ENCODE measurements at places on chromosomes 16 and 17. TPM values are rescaled to one million over a fixed set of nuclear protein-coding genes. Genes with fewer than 3 reads are reported as not detected.

- H3K27me3 ChIP-seq = no peaks in the 10 kb centered on the region
- no peak overlapping the region for H3K27ac ChIP-seq
- DNase-seq = no peak
Measured at GRCh38 chr17:45575126-45575885, 84.8 kb upstream of the PLEKHM1 start.

The PARD6A gene
- total RNA-seq = 4.7 TPM

The C17orf50 gene
- total RNA-seq = not detected

GRCh38 chr16:9183682-9184353 lies 92.4 kb downstream of the HAPSTR1 start:
- no peak for DNase-seq
- no peaks in the 10 kb centered on the region for H3K4me1 ChIP-seq
- H3K27me3 ChIP-seq = no peaks in the 10 kb centered on the region
- H3K36me3 ChIP-seq = no peaks in the 10 kb centered on the region
- no peak overlapping the region for H3K4me3 ChIP-seq
- H3K27ac ChIP-seq = no peak overlapping the region

GRCh38 chr16:53892155-53892554 lies 188.2 kb downstream of the FTO start:
- H3K27ac ChIP-seq = no peak overlapping the region
- H3K27me3 ChIP-seq = no peaks in the 10 kb centered on the region
- H3K4me1 ChIP-seq = peaks cover 18% of the 10 kb centered on the region
- H3K36me3 ChIP-seq = peaks cover 12% of the 10 kb centered on the region
- no peak for DNase-seq

The NPTX1 gene
- total RNA-seq = 1.3 TPM

The MYH8 gene
- not detected for total RNA-seq

DNA sequence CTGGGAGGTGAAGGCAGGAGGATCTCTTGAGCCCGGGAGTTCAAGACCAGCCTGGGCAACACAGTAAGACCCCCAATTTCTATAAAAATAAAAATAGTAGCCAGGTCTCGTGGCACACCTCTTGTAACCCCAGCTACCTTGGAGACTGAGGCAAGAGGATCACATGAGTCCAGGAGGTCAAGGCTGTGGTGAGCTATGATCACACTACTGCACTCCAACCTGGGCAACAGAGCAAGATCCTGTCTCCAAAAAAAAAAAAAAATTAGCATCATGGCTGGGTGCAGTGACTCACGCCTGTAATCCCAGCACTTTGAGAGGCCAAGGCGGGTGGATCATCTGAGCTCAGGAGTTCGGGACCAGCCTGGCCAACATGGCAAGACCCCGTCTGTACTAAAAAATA lies 6.7 kb upstream of the CBX2 start:
- H3K27me3 ChIP-seq = peaks cover 44% of the 10 kb centered on the region
- no peak overlapping the region for H3K27ac ChIP-seq
- no peak for DNase-seq
- H3K4me1 ChIP-seq = no peaks in the 10 kb centered on the region

GRCh38 chr16:80346111-80346632 lies 194.6 kb upstream of the DYNLRB2 start:
- no peaks in the 10 kb centered on the region for H3K27me3 ChIP-seq
- no peaks in the 10 kb centered on the region for H3K36me3 ChIP-seq
- no peak overlapping the region for H3K27ac ChIP-seq
- no peak for DNase-seq
- H3K4me3 ChIP-seq = no peak overlapping the region

- no peaks in the 10 kb centered on the region for H3K36me3 ChIP-seq
- H3K4me1 ChIP-seq = no peaks in the 10 kb centered on the region
- no peaks in the 10 kb centered on the region for H3K27me3 ChIP-seq
- DNase-seq = no peak
Measured at GRCh38 chr16:7171151-7171550, 161.5 kb upstream of the RBFOX1 start.

- no peak for DNase-seq
- H3K27me3 ChIP-seq = no peaks in the 10 kb centered on the region
- peaks cover 29% of the 10 kb centered on the region for H3K4me1 ChIP-seq
- H3K36me3 ChIP-seq = no peaks in the 10 kb centered on the region
Measured at GRCh38 chr17:80989586-80989913, 2.1 kb upstream of the CHMP6 start.

GRCh38 chr17:1967213-1967612 lies 57.9 kb downstream of the RTN4RL1 start:
- no peaks in the 10 kb centered on the region for H3K4me1 ChIP-seq
- DNase-seq = no peak
- H3K27me3 ChIP-seq = no peaks in the 10 kb centered on the region
- H3K4me3 ChIP-seq = no peak overlapping the region

The CCL5 gene
- total RNA-seq = 22.5 TPM

GRCh38 chr16:60674241-60674640 lies 1362.0 kb downstream of the CDH8 start:
- no peaks in the 10 kb centered on the region for H3K36me3 ChIP-seq
- H3K4me3 ChIP-seq = no peak overlapping the region
- DNase-seq = no peak
- no peaks in the 10 kb centered on the region for H3K4me1 ChIP-seq
- H3K27ac ChIP-seq = no peak overlapping the region

GRCh38 chr17:79888009-79888540 lies 48.8 kb upstream of the CBX4 start:
- H3K4me3 ChIP-seq = no peak overlapping the region
- no peaks in the 10 kb centered on the region for H3K36me3 ChIP-seq
- DNase-seq = no peak
- H3K27ac ChIP-seq = no peak overlapping the region
- H3K4me1 ChIP-seq = no peaks in the 10 kb centered on the region
- H3K27me3 ChIP-seq = peaks cover 7% of the 10 kb centered on the region

DNA sequence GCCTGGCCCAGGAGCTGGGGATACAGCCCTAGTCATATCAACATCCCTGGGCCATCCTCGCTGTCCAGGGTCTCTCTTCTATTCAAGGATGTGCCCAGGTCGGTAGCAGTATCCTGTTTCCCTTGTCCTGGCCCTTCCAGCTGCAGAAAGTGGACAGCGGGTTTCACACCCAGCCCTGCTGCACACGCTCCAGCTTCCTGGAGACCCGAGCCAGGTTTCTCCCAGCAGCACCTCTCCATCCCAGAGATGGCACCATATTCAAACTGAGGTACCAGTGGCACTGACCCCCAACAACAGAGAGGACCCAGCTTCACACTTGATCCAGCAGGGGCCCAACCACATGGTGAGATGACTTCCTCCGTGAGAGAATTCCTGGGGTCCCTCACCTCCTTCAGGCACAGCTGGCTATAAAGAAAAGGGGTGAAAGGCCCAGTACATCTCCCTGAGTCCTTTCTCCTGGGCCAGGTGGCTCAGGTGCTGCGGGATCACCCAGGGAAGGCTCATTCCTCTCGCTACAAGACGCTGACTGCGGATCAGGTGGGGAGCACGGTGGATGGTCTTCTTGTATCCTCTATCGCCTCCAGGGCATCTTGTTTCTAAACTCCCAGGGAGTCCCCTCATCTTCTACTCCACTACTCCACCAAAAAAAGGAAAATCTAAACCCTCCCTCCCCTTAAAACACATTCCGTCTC lies 1.4 kb downstream of the CUEDC1 start:
- peak overlapping the region; percentile 72 for H3K4me3 ChIP-seq
- no peaks in the 10 kb centered on the region for H3K36me3 ChIP-seq
- peak overlapping the region; percentile 94 for H3K27ac ChIP-seq
- peaks cover 39% of the 10 kb centered on the region for H3K4me1 ChIP-seq
- no peaks in the 10 kb centered on the region for H3K27me3 ChIP-seq

The TNK1 gene
- 5.8 TPM for total RNA-seq

The TIMP2 gene
- 318 TPM for total RNA-seq

DNA sequence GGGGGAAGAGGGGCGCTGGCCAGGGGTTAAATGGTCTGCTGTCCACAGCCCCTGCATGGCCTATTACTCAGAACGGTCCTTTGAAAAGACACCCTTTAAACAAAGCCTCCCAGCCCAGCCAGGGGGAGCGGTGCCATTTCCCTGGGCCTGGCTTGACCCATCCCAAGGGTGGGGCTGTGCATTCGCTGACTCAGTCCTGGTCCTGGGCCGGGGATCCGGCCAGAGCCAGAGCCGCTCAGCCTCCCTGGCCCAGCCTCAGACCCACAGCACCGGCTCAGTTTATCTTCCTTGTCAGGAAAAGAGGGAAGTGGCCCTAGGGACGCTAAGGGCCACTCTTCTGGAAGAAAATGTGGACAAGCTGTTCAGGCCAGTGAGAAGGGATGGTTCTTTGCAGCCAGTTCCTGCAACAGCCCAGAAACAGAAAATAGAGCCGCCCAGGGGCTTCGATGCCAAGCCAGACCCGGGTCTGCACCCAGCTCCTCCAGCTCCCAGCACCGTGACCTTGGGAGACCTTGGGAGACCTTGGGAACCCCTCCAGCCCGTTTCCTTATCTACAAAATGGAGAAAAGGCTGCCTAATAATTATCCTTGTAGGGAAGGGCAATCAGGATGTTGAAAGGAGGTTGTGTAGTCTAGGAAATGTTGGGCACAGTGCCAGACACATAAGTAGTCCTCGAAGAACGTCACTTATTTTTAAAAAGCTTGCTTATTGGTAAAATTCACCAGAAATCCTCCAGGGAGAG lies 82.5 kb downstream of the ZDHHC7 start:
- H3K36me3 ChIP-seq = no peaks in the 10 kb centered on the region
- no peaks in the 10 kb centered on the region for H3K27me3 ChIP-seq
- no peak overlapping the region for H3K4me3 ChIP-seq
- H3K4me1 ChIP-seq = no peaks in the 10 kb centered on the region
- DNase-seq = no peak
- H3K27ac ChIP-seq = no peak overlapping the region

The COTL1 gene
- 129 TPM for total RNA-seq

The MYH1 gene
- total RNA-seq = 0.81 TPM

The NTN3 gene
- not detected for total RNA-seq

DNA sequence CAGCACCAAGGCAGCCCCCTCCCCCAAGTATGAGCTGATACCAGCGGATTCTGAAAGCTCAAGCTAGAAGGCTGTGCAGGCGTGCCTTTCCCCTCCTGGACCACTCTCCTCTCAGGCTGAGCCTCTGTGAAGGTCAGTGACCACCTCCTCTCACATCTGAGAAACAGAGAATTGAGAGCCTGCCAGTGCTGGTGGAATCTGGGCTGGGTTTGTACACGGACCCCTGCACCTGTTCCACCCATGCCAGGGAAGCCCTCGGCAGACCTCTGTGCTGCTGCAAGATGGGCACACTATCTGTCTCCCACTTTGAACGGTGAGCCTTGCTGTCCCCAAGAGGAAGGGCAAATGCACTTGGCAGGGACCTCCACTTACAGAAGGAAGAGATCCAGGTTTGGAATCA lies 54.7 kb upstream of the SDK2 start:
- no peak for DNase-seq
- H3K27ac ChIP-seq = no peak overlapping the region

DNA sequence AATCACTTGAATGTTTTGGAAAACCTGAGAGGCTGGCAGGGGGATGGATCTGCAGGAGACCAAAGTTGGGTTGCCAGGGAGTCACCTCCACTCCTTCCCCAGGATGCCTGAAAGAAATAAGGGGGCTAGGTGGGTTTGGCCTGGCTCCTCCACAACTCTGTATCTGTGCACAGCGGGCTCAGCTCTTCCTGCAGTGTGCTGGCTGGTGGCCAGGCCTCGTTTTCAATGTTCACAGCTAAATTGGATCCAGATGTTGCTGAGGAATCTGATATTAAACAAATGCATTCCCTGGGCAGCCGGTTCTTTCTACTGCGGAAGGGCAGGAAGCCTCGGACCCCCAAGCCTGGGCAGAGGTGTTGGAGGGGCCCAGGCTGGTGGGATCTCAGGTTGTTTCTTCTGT lies 106.2 kb downstream of the N4BP1 start:
- DNase-seq = no peak
- H3K27me3 ChIP-seq = no peaks in the 10 kb centered on the region
- H3K36me3 ChIP-seq = no peaks in the 10 kb centered on the region
- peaks cover 48% of the 10 kb centered on the region for H3K4me1 ChIP-seq

The RPL38 gene
- total RNA-seq = 659 TPM

The ELP5 gene
- total RNA-seq = 35.0 TPM

The ORAI3 gene
- total RNA-seq = 19.5 TPM

The UMOD gene
- not detected for total RNA-seq

DNA sequence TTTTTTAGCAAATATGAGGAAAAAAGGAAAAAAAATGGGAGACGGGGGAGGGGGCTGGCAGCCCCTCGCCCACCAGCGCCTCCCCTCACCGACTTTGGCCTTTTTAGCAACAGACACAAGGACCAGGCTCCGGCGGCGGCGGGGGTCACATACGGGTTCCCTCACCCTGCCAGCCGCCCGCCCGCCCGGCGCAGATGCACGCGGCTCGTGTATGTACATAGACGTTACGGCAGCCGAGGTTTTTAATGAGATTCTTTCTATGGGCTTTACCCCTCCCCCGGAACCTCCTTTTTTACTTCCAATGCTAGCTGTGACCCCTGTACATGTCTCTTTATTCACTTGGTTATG lies 1.2 kb upstream of the TMEM88 start:
- H3K36me3 ChIP-seq = peaks cover 47% of the 10 kb centered on the region
- no peak for DNase-seq
- H3K27me3 ChIP-seq = no peaks in the 10 kb centered on the region
- no peak overlapping the region for H3K27ac ChIP-seq
- H3K4me1 ChIP-seq = peaks cover 24% of the 10 kb centered on the region

The LAT gene
- 13.4 TPM for total RNA-seq

DNA sequence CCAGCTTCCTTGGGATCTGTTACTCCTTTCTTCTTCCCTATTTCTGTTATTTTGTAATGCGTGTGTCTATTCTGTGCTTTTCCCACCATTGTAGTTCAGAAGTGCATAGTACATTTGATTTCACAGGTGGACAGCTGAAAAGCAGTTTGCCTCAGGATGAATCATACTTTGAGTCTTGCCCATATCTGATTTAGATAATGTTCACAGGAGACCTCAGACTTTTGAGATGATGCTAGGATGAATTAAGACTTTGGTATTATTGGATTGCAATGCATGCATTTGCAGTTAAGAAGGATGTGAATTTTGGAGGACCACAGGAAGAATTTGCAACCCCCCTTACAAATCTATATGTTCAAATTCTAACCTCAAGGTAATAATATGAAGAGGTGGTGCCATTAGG lies 769.6 kb downstream of the CDH11 start:
- no peaks in the 10 kb centered on the region for H3K36me3 ChIP-seq
- no peak overlapping the region for H3K4me3 ChIP-seq

DNA sequence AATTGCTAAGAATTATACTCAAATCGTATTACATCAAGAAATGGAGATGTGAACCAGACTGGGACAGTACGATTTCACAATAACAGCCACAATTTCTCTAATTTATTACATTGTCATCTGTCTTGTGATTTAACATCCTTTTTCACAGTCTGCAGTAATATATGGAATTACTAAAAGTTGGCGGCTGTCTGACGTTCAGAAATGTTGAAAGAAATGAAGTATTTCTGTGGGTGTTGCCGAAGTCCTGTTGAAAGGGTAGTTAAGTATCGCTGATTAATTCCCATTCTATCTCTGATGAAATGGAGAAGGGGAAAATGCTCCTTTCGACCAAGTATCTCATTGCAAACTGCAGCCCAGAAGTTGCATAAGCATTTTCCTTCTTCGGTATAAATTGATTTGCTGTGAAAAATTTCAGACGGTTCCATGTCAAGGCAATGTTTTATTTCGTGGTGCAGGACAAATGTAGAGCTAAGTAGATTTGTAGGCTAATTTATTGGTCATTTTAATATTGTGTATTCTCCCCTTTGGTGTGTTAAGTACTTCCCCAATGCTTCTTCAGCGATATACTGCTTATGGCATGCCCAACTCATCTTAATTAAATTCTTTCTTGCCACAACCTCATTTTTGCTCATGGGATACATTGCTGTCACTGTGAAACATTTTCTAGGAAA lies 775.2 kb upstream of the RBFOX1 start:
- H3K27ac ChIP-seq = no peak overlapping the region
- no peaks in the 10 kb centered on the region for H3K36me3 ChIP-seq
- DNase-seq = no peak
- no peaks in the 10 kb centered on the region for H3K27me3 ChIP-seq
- H3K4me1 ChIP-seq = no peaks in the 10 kb centered on the region

The RNF112 gene
- 1.6 TPM for total RNA-seq
